Left ventricle myocardium inferior (tissue), 1 donor: ENCODE measurements at places on chromosomes 7 and 10. TPM values are rescaled to one million over a fixed set of nuclear protein-coding genes. Genes with fewer than 3 reads are reported as not detected.

GRCh38 chr7:63008366-63008765, 990.3 kb upstream of the ZNF722 start:
- no peak for DNase-seq
- no peaks in the 10 kb centered on the region for H3K4me1 ChIP-seq
- H3K36me3 ChIP-seq: no peaks in the 10 kb centered on the region
- H3K4me3 ChIP-seq: no peak overlapping the region
- H3K27ac ChIP-seq: no peak overlapping the region

- no peak overlapping the region for H3K27ac ChIP-seq
- DNase-seq: no peak
- no peaks in the 10 kb centered on the region for H3K4me1 ChIP-seq
These were observed 31.7 kb downstream of the ASAH2 start for GRCh38 chr10:50219646-50220045.

- peaks cover 47% of the 10 kb centered on the region for H3K4me1 ChIP-seq
- no peaks in the 10 kb centered on the region for H3K36me3 ChIP-seq
- no peak overlapping the region for H3K4me3 ChIP-seq
- H3K27ac ChIP-seq: peak overlapping the region; percentile 70
- no peaks in the 10 kb centered on the region for H3K27me3 ChIP-seq
These were observed 24.2 kb upstream of the RASSF4 start for GRCh38 chr10:44935201-44935965.

DNA sequence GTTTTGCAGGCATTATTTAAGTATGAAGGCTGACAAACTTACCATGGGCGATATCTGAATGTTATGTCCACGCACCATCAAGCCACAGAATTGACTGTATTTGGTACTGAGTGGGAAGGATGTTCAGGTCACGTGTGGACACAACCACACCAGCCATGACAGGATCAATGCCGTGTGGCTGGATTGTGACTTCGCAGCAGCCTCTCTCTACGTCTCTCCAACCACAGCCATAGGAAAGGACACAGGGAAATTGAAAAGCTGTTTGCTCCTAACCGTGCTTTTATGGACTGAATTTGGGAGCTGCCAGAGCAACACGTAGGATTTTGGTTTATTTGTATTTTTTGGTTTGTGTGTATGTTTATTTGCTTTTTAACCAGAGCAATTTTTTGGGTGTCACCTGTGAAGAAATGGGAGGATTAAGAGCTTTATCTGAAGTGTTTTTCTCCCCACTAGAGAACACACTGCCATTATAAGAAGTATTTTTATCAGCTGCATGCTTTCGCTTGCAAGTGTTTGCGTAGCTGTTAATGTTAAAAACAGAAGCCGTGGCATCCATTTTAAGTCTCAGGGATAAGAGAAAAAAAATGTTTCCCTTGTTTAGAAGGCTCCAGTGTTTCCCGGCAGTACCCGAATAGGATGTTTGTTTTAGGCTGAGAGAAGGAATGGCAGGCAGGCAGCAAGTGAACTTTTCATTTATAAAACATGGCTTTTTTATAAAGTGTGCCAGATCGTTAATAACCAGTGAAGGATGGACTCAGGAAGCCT, 401.1 kb upstream of the NFE2L3 start:
- no peaks in the 10 kb centered on the region for H3K27me3 ChIP-seq
- H3K27ac ChIP-seq: peak overlapping the region; percentile 70
- peak overlapping the region; percentile 31 for H3K4me3 ChIP-seq
- peaks cover 14% of the 10 kb centered on the region for H3K4me1 ChIP-seq
- no peak for DNase-seq

The PDE6C gene
- not detected for total RNA-seq

The MYPN gene
- 124 TPM for total RNA-seq

- no peak overlapping the region for H3K4me3 ChIP-seq
- no peak for DNase-seq
- H3K27me3 ChIP-seq: no peaks in the 10 kb centered on the region
These were observed 100.7 kb upstream of the CTTNBP2 start for GRCh38 chr7:117973975-117974374.

DNA sequence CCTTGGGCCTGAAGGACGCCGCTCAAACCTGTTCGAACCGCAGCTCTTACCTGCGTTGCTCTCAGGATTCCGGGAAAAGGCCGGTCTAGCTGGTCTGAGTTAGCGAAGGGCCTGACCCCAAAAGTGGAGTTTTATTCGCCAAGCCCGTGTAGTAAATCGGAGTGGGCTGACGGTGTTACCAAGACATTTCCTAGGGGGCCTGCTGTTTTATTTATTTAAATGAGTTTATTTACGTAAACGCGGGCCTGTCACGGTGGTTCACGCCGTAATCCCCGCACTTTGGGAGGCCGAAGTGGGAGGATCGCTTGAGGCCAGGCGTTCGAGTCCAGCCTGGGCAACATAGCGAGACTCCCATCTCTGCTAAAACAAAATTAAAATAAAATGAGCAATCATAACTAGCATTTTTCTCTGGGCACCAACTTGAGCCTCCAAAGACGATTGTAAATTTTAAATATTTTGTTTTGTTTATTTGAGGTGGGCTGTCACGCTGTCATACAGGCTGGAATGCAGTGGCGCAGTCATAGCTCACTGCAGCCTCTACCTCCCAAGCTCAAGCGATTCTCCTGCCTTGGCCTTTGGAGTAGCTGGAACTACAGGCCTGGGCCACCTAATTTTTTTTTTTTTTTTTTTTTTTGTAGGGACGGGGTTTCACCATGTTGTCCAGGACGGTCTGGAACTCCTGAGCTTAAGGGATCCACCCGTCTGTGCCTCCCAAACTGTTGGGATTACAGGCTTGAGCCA, 903 bp downstream of the ZNF655 start:
- no peaks in the 10 kb centered on the region for H3K27me3 ChIP-seq
- H3K36me3 ChIP-seq: peaks cover 57% of the 10 kb centered on the region
- H3K4me1 ChIP-seq: peaks cover 61% of the 10 kb centered on the region
- peak overlapping the region; percentile 99 for H3K27ac ChIP-seq

- H3K36me3 ChIP-seq: no peaks in the 10 kb centered on the region
- DNase-seq: peak; percentile 36
- no peak overlapping the region for H3K4me3 ChIP-seq
- no peaks in the 10 kb centered on the region for H3K27me3 ChIP-seq
- H3K27ac ChIP-seq: peak overlapping the region; percentile 77
These were observed 65.9 kb upstream of the SYPL1 start for GRCh38 chr7:106177738-106178592.

- H3K27me3 ChIP-seq: no peaks in the 10 kb centered on the region
- no peak for DNase-seq
- H3K4me1 ChIP-seq: peaks cover 95% of the 10 kb centered on the region
- H3K36me3 ChIP-seq: no peaks in the 10 kb centered on the region
- H3K27ac ChIP-seq: peak overlapping the region; percentile 5
These were observed 6.5 kb downstream of the SAMD8 start for GRCh38 chr10:75117995-75118394.

- H3K27ac ChIP-seq: peak overlapping the region; percentile 42
- peaks cover 23% of the 10 kb centered on the region for H3K4me1 ChIP-seq
- no peaks in the 10 kb centered on the region for H3K36me3 ChIP-seq
- DNase-seq: no peak
- no peak overlapping the region for H3K4me3 ChIP-seq
These were observed 50.2 kb downstream of the ARHGAP22 start for GRCh38 chr10:48554656-48555055.

- H3K27me3 ChIP-seq: peaks cover 81% of the 10 kb centered on the region
- H3K4me1 ChIP-seq: peaks cover 34% of the 10 kb centered on the region
- peak; percentile 52 for DNase-seq
- peaks cover 4% of the 10 kb centered on the region for H3K36me3 ChIP-seq
- peak overlapping the region; percentile 77 for H3K4me3 ChIP-seq
These were observed 608 bp downstream of the HHEX start for GRCh38 chr10:92690211-92690914.

- no peaks in the 10 kb centered on the region for H3K27me3 ChIP-seq
- H3K27ac ChIP-seq: peak overlapping the region; percentile 52
- no peaks in the 10 kb centered on the region for H3K36me3 ChIP-seq
- DNase-seq: peak; percentile 38
These were observed 59.0 kb upstream of the CHST15 start for GRCh38 chr10:124152139-124153022.

GRCh38 chr7:35533902-35534301, 161.0 kb downstream of the HERPUD2 start:
- peaks cover 11% of the 10 kb centered on the region for H3K27me3 ChIP-seq
- H3K4me3 ChIP-seq: no peak overlapping the region
- H3K4me1 ChIP-seq: peaks cover 14% of the 10 kb centered on the region
- H3K36me3 ChIP-seq: no peaks in the 10 kb centered on the region
- no peak for DNase-seq

The TACR2 gene
- not detected for total RNA-seq

The MSRB2 gene
- 146 TPM for total RNA-seq

DNA sequence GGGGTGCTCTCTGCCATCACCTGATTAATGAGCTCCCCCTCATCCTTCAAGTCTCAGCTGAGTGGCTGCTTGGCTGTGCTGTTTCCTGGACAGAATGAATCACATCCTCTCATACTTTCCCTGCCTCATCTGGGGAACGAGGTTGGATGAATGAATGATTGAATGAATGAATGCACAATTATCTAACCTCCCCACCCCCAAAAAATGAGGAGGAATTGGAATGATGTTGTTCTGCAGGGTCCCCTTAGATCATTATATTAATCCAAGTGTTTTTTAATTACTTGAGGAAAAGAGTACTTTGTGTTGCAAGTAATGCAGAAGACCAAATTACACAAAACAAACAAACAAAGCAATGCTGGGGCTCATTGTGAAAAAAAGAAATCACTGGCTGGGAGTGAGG, 240.2 kb downstream of the BUB3 start:
- no peak overlapping the region for H3K4me3 ChIP-seq
- H3K4me1 ChIP-seq: no peaks in the 10 kb centered on the region

GRCh38 chr7:130912082-130912861, 178.3 kb upstream of the KLF14 start:
- H3K36me3 ChIP-seq: no peaks in the 10 kb centered on the region
- peaks cover 88% of the 10 kb centered on the region for H3K4me1 ChIP-seq
- H3K27me3 ChIP-seq: no peaks in the 10 kb centered on the region
- peak overlapping the region; percentile 92 for H3K27ac ChIP-seq
- H3K4me3 ChIP-seq: peak overlapping the region; percentile 65
- no peak for DNase-seq

GRCh38 chr10:27982875-27983543, 15.9 kb downstream of the ODAD2 start:
- no peaks in the 10 kb centered on the region for H3K4me1 ChIP-seq
- no peak overlapping the region for H3K4me3 ChIP-seq
- no peak for DNase-seq
- no peaks in the 10 kb centered on the region for H3K36me3 ChIP-seq
- H3K27me3 ChIP-seq: no peaks in the 10 kb centered on the region
- H3K27ac ChIP-seq: no peak overlapping the region

DNA sequence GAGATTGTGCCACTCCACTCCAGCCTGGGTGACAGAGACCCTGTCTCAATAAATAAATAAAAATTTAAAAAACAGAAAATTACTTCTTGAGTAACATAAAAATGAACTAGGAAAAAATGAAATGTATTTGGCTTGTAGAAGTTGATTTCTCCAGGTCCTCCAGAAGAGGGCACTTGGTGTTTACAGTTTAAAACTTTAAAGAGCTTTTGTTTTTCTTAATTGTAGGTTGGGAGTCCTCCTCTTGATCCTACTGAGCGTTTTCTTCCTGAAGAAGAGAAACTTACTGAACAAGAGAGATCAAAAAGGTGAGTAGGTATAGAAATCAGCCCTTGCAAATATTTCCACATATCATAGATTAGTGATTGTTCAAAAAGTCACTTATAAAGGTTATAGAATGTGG, 16.2 kb downstream of the KIFBP start:
- no peaks in the 10 kb centered on the region for H3K27me3 ChIP-seq
- H3K4me3 ChIP-seq: no peak overlapping the region
- H3K27ac ChIP-seq: no peak overlapping the region
- H3K36me3 ChIP-seq: peaks cover 62% of the 10 kb centered on the region

The SPDYE1 gene
- total RNA-seq: not detected

- peaks cover 56% of the 10 kb centered on the region for H3K36me3 ChIP-seq
- no peak overlapping the region for H3K4me3 ChIP-seq
- DNase-seq: peak; percentile 47
- H3K27me3 ChIP-seq: no peaks in the 10 kb centered on the region
These were observed 57.8 kb downstream of the ZRANB1 start for GRCh38 chr10:124999433-125000365.

GRCh38 chr10:68342909-68343516, 10.3 kb upstream of the PBLD start:
- peaks cover 89% of the 10 kb centered on the region for H3K36me3 ChIP-seq
- no peak overlapping the region for H3K27ac ChIP-seq
- peaks cover 17% of the 10 kb centered on the region for H3K4me1 ChIP-seq
- H3K27me3 ChIP-seq: no peaks in the 10 kb centered on the region
- H3K4me3 ChIP-seq: no peak overlapping the region

- no peak for DNase-seq
- H3K4me1 ChIP-seq: peaks cover 21% of the 10 kb centered on the region
- H3K4me3 ChIP-seq: no peak overlapping the region
- no peaks in the 10 kb centered on the region for H3K27me3 ChIP-seq
- H3K36me3 ChIP-seq: no peaks in the 10 kb centered on the region
These were observed 93.0 kb downstream of the ARHGAP22 start for GRCh38 chr10:48511875-48512231.

DNA sequence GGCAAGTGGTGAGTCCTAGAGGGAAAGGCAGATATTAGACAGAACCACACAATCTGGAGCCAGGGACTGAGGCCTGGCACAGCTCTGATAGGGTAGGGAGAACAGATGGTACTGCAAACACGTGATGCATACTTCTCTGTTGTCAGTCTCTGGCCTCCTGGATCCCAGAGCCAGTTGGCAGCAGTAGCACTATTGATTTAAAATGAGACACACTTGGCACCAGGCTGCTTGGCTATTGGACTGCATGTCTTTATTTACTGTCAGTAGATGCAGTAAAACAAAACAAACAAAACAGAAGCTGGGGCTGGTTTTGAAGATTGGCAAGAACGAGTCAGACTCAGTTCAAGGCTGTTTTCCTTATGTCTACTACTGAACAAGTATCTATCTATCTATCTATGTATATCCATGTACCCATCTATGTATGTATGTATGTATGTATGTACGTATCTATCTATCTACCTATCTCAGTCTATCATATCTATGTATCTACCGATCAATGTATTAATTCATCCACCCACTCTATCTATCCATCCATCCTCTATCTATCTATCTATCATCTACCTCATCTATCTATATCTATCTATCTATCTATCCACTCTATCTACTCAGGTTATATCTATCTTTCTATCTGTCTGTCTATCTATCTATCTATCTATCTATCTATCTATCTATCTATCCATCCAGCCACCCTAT, 23.4 kb upstream of the MGAM2 start:
- no peaks in the 10 kb centered on the region for H3K27me3 ChIP-seq
- H3K4me3 ChIP-seq: no peak overlapping the region
- H3K4me1 ChIP-seq: no peaks in the 10 kb centered on the region
- DNase-seq: no peak
- no peak overlapping the region for H3K27ac ChIP-seq

DNA sequence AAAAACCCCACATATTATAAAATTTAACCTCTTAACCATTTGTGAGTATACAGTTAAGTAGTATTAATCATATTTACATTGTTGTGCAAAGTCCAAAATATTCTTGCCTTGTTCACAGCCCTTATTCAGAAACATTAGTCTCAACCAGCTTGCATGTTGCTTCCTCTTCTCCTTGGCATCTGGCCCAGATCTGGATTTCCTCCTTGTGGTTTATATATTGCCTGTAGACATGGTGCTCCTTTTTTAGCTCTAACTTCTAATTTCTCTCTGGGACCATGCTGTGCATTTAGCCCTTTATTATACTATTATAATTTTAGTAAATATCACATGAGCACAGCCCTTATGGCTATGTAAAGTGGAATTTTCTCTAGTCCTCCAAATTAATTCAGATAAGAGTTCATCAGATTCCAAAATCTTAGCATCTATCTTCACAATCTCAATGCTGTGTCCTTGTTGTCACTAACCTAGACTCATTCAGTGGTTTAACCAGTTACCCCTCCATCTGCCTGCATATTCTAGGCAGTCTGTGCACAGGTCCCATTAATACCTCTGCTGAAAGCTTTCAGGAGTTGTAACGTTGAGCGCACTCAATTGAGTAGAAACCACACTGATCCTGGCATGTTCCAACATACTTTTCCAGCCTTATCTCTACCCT, 7.9 kb downstream of the CPED1 start:
- peaks cover 96% of the 10 kb centered on the region for H3K4me1 ChIP-seq
- H3K27ac ChIP-seq: peak overlapping the region; percentile 62
- H3K4me3 ChIP-seq: no peak overlapping the region
- H3K36me3 ChIP-seq: no peaks in the 10 kb centered on the region
